ENCODE measurements at places on chromosomes 12 and 14.

DNA sequence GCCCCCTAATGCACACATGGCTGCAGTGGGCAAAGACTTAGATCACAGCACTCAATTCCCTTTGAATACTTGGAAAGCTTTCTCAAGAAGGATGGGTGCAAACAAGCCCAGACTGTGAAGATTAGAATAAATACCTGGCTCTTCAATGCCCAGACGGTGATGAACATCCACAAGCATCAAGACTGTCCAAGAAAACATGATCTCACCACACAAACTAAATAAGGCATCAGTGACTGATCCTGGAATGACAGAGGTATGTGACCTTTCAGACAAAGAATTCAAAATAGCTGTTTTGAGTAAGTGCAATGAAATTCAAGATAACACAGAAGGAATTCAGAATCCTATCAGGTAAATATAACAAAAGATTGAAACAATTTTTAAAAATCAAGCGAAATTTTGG is 43.8 kb upstream of the ZDHHC17 start:
- peak; percentile 89 for DNase-seq

DNA sequence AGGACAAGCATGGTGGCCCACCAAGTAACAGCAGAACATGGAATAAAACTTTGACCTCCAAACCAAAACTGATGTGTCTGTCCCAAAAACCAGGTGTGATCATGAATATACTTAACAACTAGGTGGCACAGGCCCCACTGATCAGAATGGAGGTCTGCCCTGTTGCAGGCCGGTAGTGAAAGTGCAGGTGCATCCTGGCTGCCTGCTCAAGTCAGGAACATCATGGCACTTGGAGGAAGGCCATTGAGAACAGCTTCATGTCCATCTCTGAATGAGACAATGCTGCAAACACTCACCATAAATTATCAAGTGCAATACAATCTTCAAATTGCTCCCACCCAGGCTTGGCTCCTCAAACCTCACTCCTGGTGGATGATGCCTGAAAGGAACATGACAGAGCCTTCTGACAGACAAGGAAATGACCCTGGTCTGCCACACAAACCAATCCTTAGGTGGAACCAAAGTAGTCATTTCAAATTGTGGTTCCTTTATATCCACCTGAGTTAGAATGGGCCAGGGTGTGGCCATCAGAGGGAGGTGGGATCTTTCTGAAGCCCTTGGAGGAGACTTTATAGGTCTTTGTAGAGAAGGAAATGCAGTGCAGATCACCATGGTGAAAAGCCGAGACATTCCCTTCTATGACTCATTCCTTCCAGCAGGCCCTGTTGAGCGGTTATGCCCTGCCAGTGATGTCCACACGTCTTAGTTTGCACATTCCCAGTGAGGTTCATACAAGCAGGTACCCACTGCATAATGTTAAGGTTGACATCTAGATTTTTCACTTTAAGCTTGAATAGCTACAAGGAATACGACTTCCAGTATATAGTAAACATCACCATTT is 36.0 kb downstream of the EGLN3 start:
- DNase-seq: peak; percentile 75

- no peak for DNase-seq
Observed at GRCh38 chr12:56877195-56878009, 56.8 kb downstream of the SDR9C7 start.

DNA sequence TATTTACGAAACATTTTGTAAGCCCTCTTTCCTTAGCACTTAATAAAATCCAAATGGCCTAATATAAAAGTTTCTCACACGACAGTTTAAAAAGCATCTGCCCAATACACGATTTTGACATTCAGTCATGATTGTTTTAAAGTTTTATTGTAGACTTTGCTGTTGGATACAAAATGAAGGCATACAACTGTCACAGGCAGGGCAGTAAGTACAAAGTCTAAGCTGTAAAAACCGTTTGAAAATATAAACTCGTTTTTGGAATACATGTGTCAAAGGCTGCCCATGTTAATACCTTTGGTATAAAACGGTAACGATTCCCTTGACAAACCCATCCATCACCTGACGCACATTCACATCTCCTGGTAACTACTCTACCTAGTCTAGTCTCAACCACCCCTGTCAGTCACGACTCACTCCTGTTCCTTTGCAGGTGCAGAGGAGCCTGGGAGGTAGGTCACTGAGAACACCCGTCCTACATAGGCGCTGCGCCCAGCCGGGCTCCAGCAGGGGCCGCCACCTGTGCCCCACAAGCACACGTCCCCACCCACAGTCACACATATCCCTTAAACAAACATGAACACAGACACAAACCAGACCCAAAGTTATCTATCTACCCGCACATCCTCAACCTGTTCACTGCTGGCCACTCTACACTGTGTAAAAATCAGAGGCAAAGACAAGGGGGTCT is 27.1 kb downstream of the KCTD10 start:
- DNase-seq: no peak

DNA sequence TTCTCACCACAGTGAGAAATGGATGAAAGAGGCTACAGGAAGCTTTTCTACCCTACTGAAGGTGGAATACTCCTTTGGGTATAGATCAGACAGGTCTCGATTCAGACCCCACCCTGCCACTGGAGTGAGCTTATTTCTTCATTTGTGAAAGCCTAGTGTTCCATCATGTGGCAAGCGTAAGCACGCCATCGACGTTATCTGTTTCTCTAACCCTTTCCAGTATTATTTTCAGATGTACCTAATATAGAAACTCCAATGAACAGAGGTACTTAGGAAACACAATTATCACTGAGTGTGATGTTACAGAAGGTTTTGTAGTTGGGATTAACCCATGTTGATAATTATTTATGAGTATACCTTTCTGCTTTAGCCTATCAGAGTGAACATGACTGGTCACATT is 12.4 kb downstream of the PEBP1 start:
- no peak for DNase-seq

GRCh38 chr12:118912697-118913270 is 68.6 kb upstream of the SRRM4 start:
- DNase-seq: no peak

GRCh38 chr12:95130096-95130495 is 56.7 kb upstream of the NR2C1 start:
- DNase-seq: peak; percentile 8

Data from fibroblast of skin of back (primary cell).